Thymus (tissue), 14 donors: ENCODE measurements at places on chromosomes 13 and 19. TPM values are rescaled to one million over a fixed set of nuclear protein-coding genes. Genes with fewer than 3 reads are reported as not detected.

DNA sequence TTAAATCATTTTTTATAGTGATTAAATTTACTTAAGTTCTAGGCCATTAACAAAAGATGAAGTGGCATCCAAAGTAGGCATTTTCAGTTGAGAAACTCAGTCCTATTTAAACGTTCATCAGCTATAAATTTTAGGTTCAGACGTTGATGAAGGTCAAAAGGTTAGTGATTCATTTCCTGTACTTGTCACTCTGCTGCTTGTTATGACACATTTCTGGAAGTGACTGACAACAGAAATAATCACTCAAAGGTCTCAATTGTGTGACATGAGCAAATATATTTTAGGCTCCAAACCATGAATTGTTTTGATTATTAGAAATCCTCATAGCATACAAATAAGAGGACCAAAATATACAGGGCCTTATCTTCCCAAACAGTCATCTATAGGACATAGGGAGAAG lies 10.3 kb upstream of the EDNRB start:
- no peak for DNase-seq
- H3K27me3 ChIP-seq: no peaks in the 10 kb centered on the region
- no peaks in the 10 kb centered on the region for H3K36me3 ChIP-seq
- H3K4me3 ChIP-seq: no peak overlapping the region
- no peaks in the 10 kb centered on the region for H3K4me1 ChIP-seq

DNA sequence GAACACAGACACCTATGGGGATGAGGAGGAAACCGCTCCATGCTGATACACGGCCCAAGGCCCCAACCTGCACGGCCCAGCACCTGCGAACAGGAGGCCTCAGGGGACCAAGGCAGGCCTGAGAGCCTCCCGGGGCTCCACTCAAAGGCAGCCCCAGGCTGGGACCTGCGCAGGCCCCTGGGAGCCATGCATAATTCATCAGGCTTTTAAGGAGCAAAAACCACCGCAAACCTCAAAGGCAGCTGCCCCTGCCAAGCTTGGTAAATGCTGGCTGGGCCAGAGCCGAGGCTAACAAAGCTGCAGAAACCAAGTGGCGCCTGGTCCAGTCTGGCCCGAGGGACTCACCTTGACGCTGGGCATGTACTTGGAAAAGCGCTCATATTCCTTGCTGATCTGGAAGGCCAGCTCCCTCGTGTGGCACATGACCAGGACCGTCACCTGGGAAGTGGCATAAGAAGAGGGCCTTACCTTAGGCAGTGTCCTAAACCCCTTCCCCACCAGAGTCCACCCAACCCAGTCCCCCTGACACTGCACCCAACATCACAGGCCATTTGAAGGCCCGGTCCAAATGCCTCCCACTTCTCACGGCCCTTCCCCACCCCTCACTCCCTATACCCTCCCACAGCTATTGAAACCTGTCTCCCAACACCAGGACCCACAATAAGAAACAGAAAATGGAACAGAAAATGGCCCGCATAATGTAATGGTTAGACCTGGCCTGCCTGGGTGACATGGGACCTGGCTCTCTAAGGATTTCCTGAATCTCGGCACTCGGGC lies 7.8 kb downstream of the DDX39A start:
- H3K4me1 ChIP-seq: peaks cover 19% of the 10 kb centered on the region
- no peak overlapping the region for H3K4me3 ChIP-seq
- peaks cover 94% of the 10 kb centered on the region for H3K36me3 ChIP-seq
- H3K27me3 ChIP-seq: no peaks in the 10 kb centered on the region
- no peak overlapping the region for H3K27ac ChIP-seq

GRCh38 chr19:19538061-19538784 lies at the start of gene CILP2:
Gene CILP2 (plus strand): TSS chr19:19538265. CDS start chr19:19538350, 85 bp downstream.
- H3K4me1 ChIP-seq: peaks cover 32% of the 10 kb centered on the region
- no peaks in the 10 kb centered on the region for H3K36me3 ChIP-seq
- peaks cover 40% of the 10 kb centered on the region for H3K27me3 ChIP-seq
- DNase-seq: no peak

GRCh38 chr19:29420482-29421195 lies 105.2 kb upstream of the VSTM2B start:
- no peaks in the 10 kb centered on the region for H3K36me3 ChIP-seq
- H3K27me3 ChIP-seq: no peaks in the 10 kb centered on the region
- H3K27ac ChIP-seq: no peak overlapping the region
- no peak for DNase-seq

GRCh38 chr13:110426735-110427134 lies 119.7 kb downstream of the COL4A2 start:
- peaks cover 64% of the 10 kb centered on the region for H3K27me3 ChIP-seq
- no peak for DNase-seq
- no peaks in the 10 kb centered on the region for H3K4me1 ChIP-seq
- H3K27ac ChIP-seq: no peak overlapping the region
- no peak overlapping the region for H3K4me3 ChIP-seq
- no peaks in the 10 kb centered on the region for H3K36me3 ChIP-seq

DNA sequence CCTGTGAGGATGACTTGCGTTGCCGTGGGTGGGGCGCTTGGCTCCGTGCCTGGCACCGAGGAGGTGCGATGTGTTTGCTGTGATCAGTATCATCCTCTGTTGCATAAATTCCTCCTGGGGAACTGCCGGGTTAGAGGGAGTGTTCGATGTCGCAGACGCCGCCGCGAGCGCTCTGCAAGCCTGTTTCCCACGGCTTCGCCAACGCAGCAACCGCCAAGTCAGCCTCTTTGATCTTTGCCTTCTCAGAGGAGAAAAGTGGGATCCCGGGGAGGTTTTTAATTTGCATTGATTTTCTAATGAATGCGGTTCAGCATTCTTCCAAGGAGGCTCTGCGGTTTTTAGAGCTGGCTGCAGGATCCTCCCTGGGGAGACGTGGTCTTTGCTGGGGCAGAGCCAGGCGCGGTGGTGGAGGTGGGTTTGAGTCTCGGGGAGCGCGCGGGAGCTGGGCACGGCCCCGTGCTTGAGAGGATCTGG lies 7.6 kb downstream of the GPR32 start:
- no peak for DNase-seq
- H3K27ac ChIP-seq: no peak overlapping the region
- no peaks in the 10 kb centered on the region for H3K4me1 ChIP-seq

DNA sequence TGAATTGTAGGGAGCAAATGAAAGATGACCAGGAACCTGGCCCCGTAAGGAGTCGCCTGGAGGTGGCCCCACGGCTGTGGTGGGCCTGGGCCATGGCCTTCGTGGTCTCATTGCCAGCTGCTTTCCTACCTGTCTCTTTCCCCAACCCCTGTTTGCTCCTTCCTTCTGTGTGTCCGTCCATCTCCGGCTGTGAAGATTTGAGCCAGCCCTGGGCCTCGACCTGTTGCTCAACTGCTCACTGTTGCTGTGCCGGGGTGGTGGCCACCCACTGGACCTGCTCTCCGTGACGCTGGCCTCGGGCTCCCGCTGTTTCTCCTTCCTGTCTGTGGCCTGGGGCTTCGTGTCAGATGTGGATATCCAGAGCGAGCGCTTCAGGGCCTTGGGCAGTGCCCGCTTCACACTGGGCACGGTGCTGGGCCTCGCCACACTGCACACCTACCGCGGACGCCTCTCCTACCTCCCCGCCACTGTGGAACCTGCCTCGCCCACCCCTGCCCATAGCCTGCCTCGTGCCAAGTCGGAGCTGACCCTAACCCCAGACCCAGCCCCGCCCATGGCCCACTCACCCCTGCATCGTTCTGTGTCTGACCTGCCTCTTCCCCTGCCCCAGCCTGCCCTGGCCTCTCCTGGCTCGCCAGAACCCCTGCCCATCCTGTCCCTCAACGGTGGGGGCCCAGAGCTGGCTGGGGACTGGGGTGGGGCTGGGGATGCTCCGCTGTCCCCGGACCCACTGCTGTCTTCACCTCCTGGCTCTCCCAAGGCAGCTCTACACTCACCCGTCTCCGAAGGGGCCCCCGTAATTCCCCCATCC lies 8.5 kb downstream of the DBP start:
- no peak for DNase-seq
- no peak overlapping the region for H3K4me3 ChIP-seq
- H3K4me1 ChIP-seq: peaks cover 10% of the 10 kb centered on the region
- H3K27me3 ChIP-seq: no peaks in the 10 kb centered on the region

NBEA gene
- 6.8 TPM for polyA plus RNA-seq

ZNF44 gene
- 16.3 TPM for polyA plus RNA-seq

KLK8 gene
- polyA plus RNA-seq: 11.0 TPM

PRRG2 gene
- 5.5 TPM for polyA plus RNA-seq

AKAP8L gene
- polyA plus RNA-seq: 128 TPM

CCDC159 gene
- polyA plus RNA-seq: 56.9 TPM
